Endothelial cell (in vitro differentiated cells): ENCODE measurements at places on chromosomes 11 and 22.

- DNase-seq, result no peak
Observed at GRCh38 chr11:46256540-46257001, 20.9 kb upstream of the CREB3L1 start.

DNA sequence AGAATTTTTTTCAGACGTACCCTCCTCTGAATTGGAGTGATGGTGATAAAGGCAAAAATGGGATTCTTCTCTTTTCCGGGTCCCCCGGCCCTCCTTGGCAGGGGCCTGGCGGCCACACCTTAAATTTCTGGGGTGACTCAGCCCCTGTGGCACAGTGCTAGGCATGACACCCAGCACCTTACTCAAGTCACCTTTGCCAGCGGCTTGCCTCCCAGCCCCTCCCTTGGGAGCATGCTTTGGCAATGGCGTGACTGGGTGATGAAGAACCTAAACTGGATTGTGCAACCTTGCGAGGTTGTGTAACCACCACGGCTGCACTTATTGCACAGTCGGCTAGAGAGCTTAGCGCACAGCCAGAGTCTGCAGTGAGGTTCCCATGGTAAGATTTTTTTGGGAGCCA is 16.2 kb upstream of the LDLRAD3 start:
- no peak for DNase-seq

DNA sequence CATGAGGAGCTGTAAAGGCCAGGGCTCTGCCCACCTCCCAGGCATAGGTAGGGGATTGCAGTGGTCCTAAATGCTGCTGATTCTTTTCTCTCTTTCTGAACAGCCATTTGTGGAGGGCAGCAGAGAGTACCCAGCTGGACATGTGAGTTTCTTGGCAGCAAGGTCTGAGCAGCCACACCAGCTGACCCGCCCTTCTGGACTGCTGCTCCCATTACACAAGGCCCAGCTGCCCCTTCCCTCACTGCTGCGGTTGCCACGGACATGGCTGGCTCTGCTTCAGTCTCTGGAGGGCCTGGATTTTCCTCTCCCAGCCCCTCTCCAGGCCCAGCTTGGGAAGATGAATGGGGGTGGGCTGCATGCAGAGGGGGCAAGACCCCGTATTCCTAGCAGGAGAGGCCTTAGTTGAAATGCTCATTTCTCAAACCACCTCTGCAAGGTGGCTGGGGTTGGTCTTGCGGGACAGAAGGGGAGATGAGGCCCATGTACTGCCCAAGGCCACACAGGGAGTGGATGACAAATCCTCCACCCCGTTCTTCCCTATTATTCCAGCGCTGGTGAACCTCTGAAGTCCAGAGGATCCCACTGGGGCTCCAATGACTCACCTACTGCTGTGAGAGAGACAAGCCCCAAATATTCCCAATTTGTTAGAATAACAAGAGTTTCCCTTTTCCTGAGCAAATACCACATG is 4.6 kb downstream of the LGALS12 start:
- DNase-seq, result no peak

GRCh38 chr11:69640260-69640994 is 529 bp upstream of the CCND1 start:
- DNase-seq, result no peak

- DNase-seq, result no peak
Observed at GRCh38 chr11:74102321-74102720, 68.5 kb downstream of the C2CD3 start.
